ENCODE measurements at places on chromosomes 7 and 10.

DNA sequence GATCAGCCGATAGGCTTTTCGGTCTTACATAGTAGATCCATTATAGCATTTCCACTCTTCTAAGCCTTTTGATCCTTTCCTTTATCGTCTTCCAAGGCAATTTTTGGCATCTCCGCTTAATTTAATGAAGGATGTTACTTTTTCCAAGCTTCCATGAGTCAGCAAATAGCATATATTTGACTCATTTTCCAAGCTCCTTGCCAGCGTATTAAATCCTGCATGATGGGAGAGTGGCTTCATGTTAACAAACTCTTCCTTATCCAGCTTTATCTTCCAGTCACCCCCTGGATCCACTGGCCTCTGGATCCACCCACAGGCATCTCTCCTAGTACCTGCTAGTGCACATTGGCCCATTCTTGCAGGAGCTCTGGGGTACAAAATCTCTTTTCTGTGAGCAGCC, 13.0 kb downstream of the OR9A2 start:
- DNase-seq: no peak

GRCh38 chr7:137717045-137717444, 129.7 kb downstream of the DGKI start:
- no peak for DNase-seq

DNA sequence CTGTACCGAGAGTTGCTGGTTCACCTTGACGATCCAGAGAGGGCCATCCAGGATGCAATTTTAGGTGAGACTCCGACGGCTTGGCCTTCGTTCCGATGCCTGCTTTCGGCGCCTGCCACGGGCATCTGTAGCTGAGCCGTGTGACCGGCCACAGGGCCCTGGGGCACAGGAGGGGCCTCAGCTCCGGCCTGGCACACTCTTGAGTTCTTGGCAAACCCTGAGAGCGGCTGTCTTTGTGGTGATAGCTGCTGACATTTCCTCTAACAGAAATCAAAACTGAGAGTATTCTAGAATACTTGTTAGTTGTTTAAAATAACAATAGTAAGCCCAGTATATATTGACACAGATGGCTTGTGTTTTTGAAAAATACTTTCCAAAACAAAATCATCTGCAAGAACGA, 52.2 kb upstream of the SUN1 start:
- DNase-seq: no peak

DNA sequence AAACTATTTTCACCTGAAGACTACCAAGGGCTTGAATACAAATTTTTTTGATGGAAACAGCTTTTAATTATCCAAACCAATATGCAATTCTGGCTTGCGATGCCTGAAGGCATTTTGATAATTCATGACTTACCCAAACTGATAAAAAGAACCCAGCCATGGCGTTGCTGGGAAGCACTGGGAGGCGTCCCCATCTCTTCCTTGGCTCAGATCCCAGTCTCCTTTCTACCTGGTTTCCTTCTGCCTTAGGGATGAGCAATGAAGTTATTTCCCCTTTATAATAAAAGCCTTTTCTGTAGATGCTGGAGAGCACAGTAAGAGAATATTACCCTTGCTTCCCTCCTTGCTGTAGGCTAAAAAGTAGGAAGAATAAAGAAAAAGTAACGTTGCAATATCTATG, 129.1 kb upstream of the ANK3 start:
- no peak for DNase-seq

DNA sequence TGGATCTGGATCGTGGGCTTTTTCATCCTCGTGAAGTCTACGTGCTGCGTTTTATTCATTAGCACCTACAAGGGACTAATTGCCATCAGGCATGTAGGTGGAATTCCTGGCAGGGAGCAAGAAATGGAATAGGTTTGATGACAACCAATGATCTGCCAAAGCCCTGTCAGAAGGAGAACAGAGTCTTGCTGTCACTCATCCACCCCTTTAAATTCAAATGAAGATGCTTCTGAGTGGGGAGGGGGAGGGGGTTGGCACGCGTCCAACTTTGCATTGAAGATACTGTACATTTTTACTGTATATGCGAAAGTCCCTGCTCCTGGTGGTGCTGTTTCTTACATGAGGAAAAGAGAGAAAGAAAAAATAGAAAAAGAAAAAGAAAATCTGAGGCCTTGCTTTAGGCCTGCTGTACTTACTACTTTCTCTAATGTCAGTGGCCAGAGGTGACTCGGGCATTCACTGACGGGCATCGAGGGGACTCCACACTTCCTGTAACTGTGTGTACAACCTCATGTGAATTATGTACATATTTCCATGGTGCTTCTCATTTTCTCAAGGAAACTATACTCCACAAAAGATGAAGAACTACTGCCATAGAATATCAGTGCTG, 569.1 kb downstream of the INHBA start:
- DNase-seq: no peak

DNA sequence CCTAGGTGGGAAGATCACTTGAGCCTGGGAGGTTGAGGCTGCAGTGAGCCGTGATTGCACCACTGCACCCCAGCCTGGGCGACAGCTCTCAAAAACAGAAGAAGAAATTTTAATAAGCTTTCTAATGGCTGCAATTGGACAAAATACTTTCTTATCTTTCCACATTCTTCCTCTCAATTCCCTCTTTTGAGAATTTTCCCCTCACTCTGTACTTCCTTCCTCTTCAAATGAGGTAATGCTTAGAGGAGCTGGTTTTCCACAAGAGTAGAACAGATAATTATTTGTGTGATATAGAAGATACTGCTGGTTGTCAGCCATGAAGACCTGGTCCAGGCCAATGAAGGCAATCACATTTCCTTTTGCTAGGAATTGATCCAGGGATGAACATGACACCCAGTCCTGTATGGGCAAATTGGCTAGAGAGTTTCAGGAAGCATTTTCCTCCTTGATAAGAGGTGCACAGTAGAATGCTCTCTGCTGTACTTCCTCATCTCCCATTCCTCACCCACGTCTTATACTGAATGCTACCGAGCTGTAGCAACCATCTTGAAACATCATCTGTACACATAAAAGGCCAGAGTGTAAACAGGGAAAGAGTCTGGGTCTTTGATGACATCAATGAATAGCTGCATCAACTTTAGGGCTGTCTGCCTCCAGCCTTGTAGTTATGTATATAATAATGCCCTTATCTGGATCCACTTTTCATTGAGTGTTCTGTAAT, 103.9 kb downstream of the CDK6 start:
- DNase-seq: no peak

- no peak for DNase-seq
Measured at GRCh38 chr7:148750442-148751355, 52.0 kb downstream of the CUL1 start.

DNA sequence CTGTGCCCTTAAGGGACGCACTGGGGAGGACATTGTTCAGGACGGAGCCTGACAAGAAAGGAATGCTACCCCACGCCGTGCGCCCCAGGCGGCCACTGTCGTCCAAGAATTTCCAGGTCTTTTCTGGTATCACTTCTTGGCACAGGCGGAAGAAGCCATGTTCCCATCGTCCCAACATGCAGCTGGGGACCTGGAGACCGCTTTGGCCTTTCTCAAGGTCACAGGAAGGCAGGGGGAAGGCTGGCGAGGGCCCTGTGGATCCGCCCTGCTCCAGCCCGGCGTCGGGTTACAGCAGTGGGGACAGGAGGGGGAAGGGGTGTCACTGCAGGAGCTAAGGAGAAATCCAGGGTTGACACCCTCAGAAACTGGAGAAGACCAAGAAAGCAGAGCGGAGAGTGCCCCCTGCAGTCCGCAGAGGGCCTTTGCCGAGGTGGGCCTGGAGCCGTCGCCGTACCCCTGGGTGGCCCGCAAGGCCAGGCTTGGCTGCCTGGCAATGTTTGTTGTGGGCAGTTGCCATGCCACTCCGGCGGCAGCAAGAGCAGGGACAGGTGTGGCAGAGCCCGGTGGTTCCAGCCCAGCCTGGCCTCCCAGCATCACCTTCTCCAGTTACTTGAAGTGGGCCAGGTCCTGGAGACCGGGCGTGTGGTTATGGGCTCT, 104.1 kb downstream of the LHPP start:
- DNase-seq: no peak

GRCh38 chr10:59655309-59655708, 54.3 kb downstream of the SLC16A9 start:
- no peak for DNase-seq

DNA sequence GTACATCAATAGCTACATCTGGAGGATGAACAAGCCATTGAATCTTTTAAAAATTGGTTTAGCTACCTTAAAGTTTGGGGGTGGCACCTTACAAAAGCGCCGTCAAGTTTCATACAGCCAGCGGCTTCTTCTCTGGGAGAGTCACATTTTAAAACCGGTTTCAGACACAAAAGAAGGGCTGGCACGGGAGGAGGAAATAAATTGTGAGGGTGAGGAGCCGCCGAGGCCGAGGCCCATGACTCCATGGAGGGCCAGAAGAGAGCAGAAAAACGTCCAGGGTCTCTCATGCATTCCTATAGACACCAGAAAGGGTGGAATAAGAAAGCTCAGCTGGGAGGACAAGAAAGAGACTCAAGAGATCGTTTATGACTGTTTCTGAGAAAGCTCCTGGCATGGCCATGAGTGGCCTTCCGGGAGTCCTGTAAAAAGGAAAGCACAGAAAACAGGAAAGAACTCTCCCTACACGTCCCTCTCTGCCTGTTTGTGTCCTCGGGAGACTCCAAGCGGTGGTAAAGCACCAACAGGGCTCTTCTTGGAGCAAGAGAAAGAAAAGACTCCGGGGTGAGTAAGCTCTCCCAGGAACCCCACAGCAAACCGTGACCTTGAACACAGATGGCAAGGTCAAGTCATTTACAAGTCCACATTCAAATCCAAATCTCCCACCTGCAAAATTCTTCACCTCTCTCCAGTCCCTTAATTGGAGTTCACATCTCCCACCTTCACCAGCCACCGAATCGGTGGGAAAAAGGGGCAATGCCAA, 1.8 kb downstream of the FRAT2 start:
- DNase-seq: no peak

- no peak for DNase-seq
Measured at GRCh38 chr7:81064426-81064825, 145.6 kb upstream of the SEMA3C start.

GRCh38 chr10:81280497-81281479, 594.2 kb upstream of the NRG3 start:
- DNase-seq: no peak

- DNase-seq: no peak
Measured at GRCh38 chr10:129323879-129324278, 143.2 kb upstream of the MGMT start.

DNA sequence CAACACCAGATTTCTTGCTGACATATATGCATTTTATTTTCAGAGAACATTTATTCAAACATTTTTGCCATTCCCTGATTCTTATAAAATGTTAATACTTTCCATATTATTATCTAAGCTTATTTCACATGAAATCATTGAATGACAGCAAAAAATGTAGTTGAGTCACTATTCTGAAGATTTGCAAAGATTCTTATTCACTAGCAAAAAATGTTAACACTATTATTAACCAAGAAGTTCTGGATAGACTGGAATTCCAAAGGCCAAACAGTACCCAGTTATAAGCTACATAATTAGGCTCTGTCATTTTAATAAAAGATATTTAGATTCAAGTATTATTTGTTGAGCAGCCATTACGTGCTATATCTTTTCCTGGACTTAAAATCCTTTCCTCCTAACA, 4.3 kb downstream of the GSTO2 start:
- DNase-seq: no peak

DNA sequence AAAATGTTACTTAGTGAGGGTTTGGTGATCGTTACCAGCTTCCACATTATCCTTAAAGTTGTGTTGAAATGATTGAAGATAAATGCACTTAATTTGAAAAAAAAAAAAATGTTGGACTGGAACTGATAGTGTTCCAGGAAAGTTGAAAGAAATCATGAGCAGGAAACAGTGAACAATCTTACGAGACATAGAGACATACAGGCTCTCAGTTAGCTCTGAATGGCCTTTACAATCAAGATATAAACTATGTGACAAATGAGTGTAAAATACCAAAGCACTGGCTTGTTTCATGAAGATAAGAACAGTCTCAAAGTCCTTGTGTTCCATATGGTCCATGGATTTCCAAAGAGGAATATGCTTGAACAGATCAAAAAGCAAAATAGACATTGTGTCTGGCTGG, 430.1 kb upstream of the ETV1 start:
- no peak for DNase-seq

- DNase-seq: no peak
Measured at GRCh38 chr7:150003304-150003810, 129.6 kb downstream of the ATP6V0E2 start.

GRCh38 chr7:99372275-99373090, 2.0 kb upstream of the ARPC1B start:
- no peak for DNase-seq

GRCh38 chr10:71623098-71623985, 96.2 kb downstream of the C10orf105 start:
- DNase-seq: peak; percentile 10

- no peak for DNase-seq
Measured at GRCh38 chr10:34889004-34889869, 74.1 kb upstream of the PARD3 start.

All from CD4-positive, alpha-beta T cell treated with Interferon gamma for 1 hour (primary cell).